Thoracic aorta (tissue), 2 donors: ENCODE measurements at places on chromosomes 16 and 17.

- H3K4me3 ChIP-seq: no peak overlapping the region
- DNase-seq: no peak
- no peak overlapping the region for H3K27ac ChIP-seq
- no peaks in the 10 kb centered on the region for H3K27me3 ChIP-seq
- H3K36me3 ChIP-seq: no peaks in the 10 kb centered on the region
- no peaks in the 10 kb centered on the region for H3K4me1 ChIP-seq
Observed at GRCh38 chr17:79224903-79225302, 150.3 kb downstream of the ENGASE start.

DNA sequence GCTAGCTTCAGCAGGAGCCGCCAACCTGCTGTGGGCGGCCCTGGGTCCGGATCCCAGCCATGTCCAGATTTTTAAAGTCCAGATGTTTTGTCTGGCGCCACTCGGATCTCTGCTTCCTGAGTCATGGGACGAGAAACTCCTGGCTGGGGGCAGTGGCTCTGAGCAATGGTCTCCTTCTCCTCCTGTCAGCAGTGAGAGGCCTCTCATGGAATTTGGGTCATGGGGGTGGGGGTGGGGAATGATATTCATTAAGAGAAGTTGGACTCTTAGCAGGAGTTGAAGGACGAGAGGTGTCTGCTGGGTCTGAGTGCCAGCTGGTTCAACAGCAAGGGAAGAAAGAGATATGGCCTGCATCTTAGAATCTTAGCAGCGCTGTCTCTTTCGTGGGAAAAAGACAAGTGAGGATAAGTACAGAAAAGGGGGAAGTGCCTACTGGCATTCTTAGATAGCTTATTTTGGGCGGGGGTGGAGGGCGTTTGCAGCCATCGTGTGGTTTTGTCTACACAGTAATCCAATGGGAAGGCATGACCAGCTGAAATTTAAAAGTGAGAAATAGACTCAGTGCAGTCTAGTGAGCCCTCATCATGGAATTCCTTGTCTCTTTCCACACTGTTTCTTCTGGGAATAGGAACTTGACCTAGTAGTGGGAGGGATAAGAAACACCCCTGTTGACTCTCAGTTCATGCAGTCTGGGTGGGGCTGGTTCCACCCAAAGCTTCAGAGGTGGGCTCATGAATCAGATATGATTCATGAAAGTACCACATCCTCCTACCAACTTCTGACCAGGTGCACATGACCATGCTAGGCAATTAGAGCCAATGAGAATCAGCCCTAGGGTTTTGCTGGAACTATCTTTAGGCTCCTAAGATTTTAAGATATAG lies 80.5 kb downstream of the MYH13 start:
- no peaks in the 10 kb centered on the region for H3K27me3 ChIP-seq
- no peak overlapping the region for H3K4me3 ChIP-seq
- H3K36me3 ChIP-seq: no peaks in the 10 kb centered on the region
- H3K27ac ChIP-seq: no peak overlapping the region
- H3K4me1 ChIP-seq: no peaks in the 10 kb centered on the region

DNA sequence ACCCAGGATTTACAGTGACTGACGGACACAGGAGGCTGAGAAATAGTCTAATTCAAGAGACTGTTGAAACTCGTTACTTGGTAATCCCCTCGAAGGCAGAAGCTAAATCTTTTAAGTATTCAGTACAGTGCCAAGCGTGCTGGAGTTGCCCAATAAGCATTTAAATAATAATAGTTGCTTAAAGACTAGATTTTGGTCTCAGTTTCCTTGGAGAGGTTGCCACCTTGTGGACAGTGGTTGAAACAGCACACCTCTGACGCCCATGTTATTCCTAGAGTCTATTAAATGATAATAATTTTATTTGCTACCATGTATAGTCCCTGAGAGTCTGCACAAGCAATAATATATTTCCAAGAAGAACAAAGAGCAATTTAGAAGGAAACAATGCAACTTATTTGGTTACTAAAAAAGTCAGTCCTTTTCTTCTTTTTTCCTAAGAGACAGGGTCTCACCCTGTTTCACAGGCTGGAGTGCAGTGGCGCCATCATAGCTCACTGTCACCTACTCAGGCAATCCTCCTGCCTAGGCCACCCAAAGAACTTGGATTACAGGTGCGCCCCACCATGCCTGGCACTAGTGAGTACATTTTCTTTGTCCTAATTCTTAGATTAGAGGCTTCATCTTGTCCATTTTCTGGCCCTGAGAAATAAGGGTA lies 138.0 kb upstream of the NUDT7 start:
- H3K4me1 ChIP-seq: no peaks in the 10 kb centered on the region
- no peak overlapping the region for H3K4me3 ChIP-seq
- H3K27me3 ChIP-seq: no peaks in the 10 kb centered on the region
- no peaks in the 10 kb centered on the region for H3K36me3 ChIP-seq

GRCh38 chr17:2028737-2029136 lies 1.2 kb upstream of the DPH1 start:
- peaks cover 1% of the 10 kb centered on the region for H3K36me3 ChIP-seq
- H3K27me3 ChIP-seq: no peaks in the 10 kb centered on the region
- no peak overlapping the region for H3K27ac ChIP-seq
- no peak for DNase-seq
- peaks cover 4% of the 10 kb centered on the region for H3K4me1 ChIP-seq

DNA sequence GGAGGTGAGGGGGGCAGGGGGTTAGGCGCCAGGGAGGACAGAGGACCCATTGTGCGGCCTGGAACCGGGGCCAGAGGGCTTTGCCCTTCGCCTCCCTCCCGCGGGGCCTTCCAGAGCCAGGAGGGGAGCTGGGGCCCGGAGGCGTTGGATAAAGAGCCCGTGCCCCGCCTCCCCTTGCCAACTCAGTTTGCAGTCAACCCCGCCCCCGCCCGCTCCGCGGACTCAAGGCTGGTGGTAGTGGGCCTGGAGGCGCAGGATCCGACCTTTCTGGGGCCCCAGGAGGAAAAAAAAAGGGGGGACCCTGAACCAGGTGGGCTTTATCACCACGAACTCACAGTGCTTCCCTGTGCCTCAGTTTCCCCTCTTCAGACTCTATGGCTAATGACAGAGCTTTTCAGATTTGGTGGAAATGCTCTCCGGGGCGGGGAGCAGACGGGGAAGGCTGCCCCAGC lies 2.0 kb upstream of the SPHK1 start:
- H3K4me3 ChIP-seq: peak overlapping the region; percentile 80
- H3K27me3 ChIP-seq: no peaks in the 10 kb centered on the region
- H3K27ac ChIP-seq: no peak overlapping the region
- DNase-seq: no peak
- H3K4me1 ChIP-seq: peaks cover 37% of the 10 kb centered on the region

GRCh38 chr16:71255721-71256120 lies 25.2 kb upstream of the HYDIN start:
- H3K27me3 ChIP-seq: no peaks in the 10 kb centered on the region
- H3K4me1 ChIP-seq: no peaks in the 10 kb centered on the region
- DNase-seq: no peak
- H3K36me3 ChIP-seq: no peaks in the 10 kb centered on the region
- H3K27ac ChIP-seq: no peak overlapping the region

- H3K27ac ChIP-seq: peak overlapping the region; percentile 96
- H3K4me1 ChIP-seq: peaks cover 16% of the 10 kb centered on the region
- H3K27me3 ChIP-seq: no peaks in the 10 kb centered on the region
- H3K4me3 ChIP-seq: no peak overlapping the region
Observed at GRCh38 chr16:69938981-69939820, 11.9 kb upstream of the CLEC18A start.

DNA sequence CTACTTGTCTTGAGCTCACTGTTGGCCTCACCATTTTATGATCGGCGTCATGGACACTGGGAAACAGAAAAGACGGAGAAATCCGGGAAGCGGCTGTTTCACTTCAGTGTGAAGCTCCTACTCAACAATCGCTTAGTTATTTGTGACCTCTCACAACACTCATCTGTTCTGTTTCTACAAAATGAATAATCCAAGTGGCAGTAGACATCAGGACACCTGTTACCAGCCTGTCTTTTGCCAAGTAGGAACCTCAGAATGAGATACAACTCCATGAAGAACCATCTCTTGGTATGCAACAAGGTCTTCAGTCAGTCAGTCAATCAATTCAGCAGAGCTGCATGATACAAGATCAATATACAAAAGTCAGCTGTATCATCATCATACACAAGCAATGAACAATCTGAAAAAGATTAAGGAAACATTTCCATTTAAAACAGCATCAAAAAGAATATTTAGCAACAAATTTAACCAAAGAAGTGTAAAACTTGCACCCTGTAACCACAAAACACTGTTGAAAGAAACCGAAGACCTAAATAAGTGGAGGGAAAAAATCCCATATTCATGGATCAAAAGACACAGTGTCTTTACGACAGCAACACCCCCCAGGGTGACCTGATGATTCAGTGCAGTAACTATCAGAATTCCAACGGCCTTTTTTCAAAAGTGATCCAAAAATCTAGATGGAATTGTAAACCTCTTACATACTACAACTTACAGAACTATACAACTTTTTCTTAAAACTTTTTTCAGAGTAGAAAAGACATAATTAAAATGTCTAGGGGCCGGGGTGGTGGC lies 63.4 kb downstream of the ANKRD11 start:
- no peak overlapping the region for H3K4me3 ChIP-seq
- DNase-seq: no peak
- no peaks in the 10 kb centered on the region for H3K36me3 ChIP-seq
- no peaks in the 10 kb centered on the region for H3K27me3 ChIP-seq
- H3K4me1 ChIP-seq: peaks cover 54% of the 10 kb centered on the region

GRCh38 chr16:13014476-13014875 lies 113.1 kb downstream of the SHISA9 start:
- no peak for DNase-seq
- H3K4me3 ChIP-seq: no peak overlapping the region
- no peak overlapping the region for H3K27ac ChIP-seq
- no peaks in the 10 kb centered on the region for H3K27me3 ChIP-seq

- DNase-seq: no peak
- H3K27ac ChIP-seq: no peak overlapping the region
- no peaks in the 10 kb centered on the region for H3K4me1 ChIP-seq
- no peak overlapping the region for H3K4me3 ChIP-seq
- no peaks in the 10 kb centered on the region for H3K36me3 ChIP-seq
Observed at GRCh38 chr16:82046941-82047340, 11.9 kb downstream of the HSD17B2 start.

- no peak overlapping the region for H3K27ac ChIP-seq
- H3K27me3 ChIP-seq: no peaks in the 10 kb centered on the region
- no peak for DNase-seq
- no peak overlapping the region for H3K4me3 ChIP-seq
- H3K36me3 ChIP-seq: no peaks in the 10 kb centered on the region
Observed at GRCh38 chr17:78434455-78435329, 56.2 kb downstream of the PGS1 start.

DNA sequence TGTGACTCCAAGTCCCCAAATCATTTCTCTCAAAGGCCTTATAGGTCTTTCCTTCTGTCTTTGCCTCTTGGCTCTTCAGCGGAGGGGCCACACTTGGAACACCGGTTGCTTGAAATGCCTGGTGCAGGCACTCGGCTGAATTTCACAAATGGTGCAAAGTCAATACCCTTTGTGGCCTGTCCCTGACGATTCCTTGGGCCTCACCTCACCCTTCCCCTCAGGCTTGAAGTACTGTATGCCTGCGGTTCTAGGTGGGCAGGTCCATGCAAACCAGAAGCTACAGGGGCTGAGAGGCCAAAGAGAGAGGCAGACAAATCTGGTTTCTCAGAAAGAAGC lies 4.1 kb upstream of the B9D1 start:
- no peak for DNase-seq
- no peaks in the 10 kb centered on the region for H3K36me3 ChIP-seq
- peaks cover 8% of the 10 kb centered on the region for H3K4me1 ChIP-seq
- no peaks in the 10 kb centered on the region for H3K27me3 ChIP-seq

DNA sequence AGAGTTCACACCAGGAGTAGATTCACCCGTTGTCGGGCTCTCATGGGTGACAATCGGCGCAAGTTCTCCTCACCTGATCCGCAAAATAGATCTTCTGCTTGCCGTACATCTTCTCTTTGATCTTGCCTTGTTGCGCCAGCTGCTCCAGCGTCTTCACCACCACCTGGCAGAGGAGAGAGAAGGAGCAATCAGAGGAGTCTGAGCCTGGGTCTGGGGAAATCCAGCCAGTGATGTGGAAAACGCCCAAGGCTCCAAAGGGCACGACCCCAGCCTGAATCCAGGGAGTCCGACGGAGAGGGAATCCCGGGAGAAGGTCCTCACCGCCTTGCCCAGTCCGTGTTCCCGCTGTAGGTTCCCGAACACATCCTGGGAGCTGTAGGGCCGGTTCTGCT lies 393 bp downstream of the PSMC3IP start:
- H3K27me3 ChIP-seq: no peaks in the 10 kb centered on the region
- H3K36me3 ChIP-seq: peaks cover 40% of the 10 kb centered on the region
- H3K4me1 ChIP-seq: peaks cover 18% of the 10 kb centered on the region
- no peak overlapping the region for H3K27ac ChIP-seq

- H3K4me1 ChIP-seq: no peaks in the 10 kb centered on the region
- H3K27ac ChIP-seq: no peak overlapping the region
- DNase-seq: no peak
- no peak overlapping the region for H3K4me3 ChIP-seq
- H3K27me3 ChIP-seq: no peaks in the 10 kb centered on the region
- no peaks in the 10 kb centered on the region for H3K36me3 ChIP-seq
Observed at GRCh38 chr17:70394473-70395232, 225.3 kb downstream of the KCNJ2 start.

- no peak overlapping the region for H3K4me3 ChIP-seq
- no peak for DNase-seq
- H3K27ac ChIP-seq: no peak overlapping the region
- peaks cover 27% of the 10 kb centered on the region for H3K4me1 ChIP-seq
Observed at GRCh38 chr17:2002767-2003329, 22.3 kb downstream of the RTN4RL1 start.

- DNase-seq: no peak
- no peaks in the 10 kb centered on the region for H3K27me3 ChIP-seq
- H3K4me1 ChIP-seq: no peaks in the 10 kb centered on the region
- no peaks in the 10 kb centered on the region for H3K36me3 ChIP-seq
- no peak overlapping the region for H3K4me3 ChIP-seq
Observed at GRCh38 chr16:85481738-85482137, 131.4 kb upstream of the GSE1 start.

DNA sequence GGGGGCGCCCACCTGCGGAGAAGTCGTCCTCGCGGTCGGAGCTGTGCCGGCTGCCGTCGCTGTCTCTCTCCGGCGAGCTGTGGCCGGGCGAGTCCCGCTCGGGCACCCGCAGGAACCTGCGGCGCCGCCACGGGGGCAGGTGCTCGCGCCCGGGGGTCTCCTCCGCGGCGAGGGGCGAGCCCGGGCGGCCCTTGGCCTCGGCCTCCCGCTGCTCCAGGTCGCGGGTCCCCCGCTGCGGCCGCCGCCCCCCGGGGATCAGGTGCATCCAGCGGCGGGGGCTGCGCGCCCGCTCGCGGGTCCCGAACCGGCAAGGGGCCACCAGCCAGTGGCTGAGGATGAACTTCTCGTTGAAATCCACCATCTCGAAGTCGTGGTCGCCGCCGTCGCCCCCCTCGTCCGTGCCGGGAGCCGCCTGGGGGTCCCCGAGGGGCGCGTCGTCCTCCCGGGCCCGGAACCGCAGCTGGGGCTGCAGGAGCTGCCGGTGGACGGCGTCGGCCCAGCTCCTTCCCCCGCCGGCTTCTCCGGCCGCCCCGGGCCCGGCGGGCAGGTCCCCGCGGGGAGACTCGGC lies 41.4 kb upstream of the BHLHA9 start:
- H3K27ac ChIP-seq: no peak overlapping the region
- H3K4me1 ChIP-seq: peaks cover 22% of the 10 kb centered on the region

- H3K4me1 ChIP-seq: no peaks in the 10 kb centered on the region
- no peak overlapping the region for H3K27ac ChIP-seq
- peaks cover 23% of the 10 kb centered on the region for H3K36me3 ChIP-seq
- H3K4me3 ChIP-seq: no peak overlapping the region
- no peaks in the 10 kb centered on the region for H3K27me3 ChIP-seq
Observed at GRCh38 chr16:4404247-4404966, 12.0 kb downstream of the CORO7 start.
